ENCODE measurements at places on chromosomes 16 and 17. TPM values are rescaled to one million over a fixed set of nuclear protein-coding genes. Genes with fewer than 3 reads are reported as not detected.

SHBG gene
- total RNA-seq, result not detected

TBX4 gene
- not detected for total RNA-seq

KRT24 gene
- total RNA-seq, result not detected

MYOCD gene
- total RNA-seq, result not detected

TNFRSF17 gene
- not detected for total RNA-seq

CDT1 gene
- total RNA-seq, result 106 TPM

MPV17L gene
- total RNA-seq, result 0.18 TPM

IRF8 gene
- 22.0 TPM for total RNA-seq

PIK3R6 gene
- total RNA-seq, result 0.18 TPM

DNA sequence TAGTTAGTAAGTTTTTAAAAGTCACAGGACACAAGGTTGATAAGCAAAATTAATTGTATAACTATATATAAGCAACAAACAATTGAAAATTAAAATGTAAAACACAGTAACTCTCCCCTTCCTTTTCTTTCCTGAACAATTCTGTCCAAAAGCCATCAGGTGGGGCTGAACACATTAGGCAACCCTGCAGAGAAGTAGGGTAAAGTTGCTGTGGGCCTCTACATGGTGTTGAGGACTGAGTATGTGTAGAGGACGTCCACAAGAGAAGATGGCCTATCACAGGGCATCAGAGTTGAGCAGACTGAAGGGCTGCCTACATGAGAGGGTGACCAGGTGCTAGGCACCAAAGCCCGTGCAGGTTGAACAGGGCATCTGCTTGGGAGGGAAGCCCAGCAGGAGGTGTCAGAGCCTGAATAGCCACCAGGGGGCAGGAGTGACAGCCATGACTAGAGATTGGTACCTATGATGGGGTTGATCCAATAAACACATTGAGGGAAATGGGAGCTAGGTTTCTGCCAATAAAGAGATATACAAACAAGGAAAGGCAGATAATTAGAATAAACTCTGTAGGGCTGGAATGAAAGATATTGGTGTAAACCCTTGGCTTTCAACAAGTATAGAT, 415.1 kb downstream of the NPIPA8 start:
- DNase-seq, result peak; percentile 7

DNA sequence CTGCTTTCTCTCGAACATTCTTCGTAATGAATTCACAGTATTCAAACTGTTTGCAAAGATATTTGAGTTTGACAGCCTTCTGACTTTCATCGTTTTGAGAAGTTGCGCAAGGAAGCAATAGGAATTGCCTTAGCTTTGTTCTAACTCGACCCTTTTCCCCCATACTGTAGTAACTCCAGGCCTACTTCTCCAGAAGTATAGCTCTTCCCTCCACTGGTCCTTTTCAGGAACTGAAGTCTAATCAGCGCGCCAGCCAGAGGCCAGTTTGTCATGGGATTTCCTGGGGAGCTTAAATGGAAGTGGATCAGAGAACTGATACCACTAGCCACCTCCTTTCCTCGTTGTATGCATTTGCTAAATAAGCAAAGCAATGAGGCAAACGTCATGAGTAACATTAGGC, 27.9 kb downstream of the CDR2 start:
- no peak for DNase-seq

- DNase-seq, result no peak
These were observed 1.8 kb upstream of the TENT4B start for GRCh38 chr16:50151322-50151721.

DNA sequence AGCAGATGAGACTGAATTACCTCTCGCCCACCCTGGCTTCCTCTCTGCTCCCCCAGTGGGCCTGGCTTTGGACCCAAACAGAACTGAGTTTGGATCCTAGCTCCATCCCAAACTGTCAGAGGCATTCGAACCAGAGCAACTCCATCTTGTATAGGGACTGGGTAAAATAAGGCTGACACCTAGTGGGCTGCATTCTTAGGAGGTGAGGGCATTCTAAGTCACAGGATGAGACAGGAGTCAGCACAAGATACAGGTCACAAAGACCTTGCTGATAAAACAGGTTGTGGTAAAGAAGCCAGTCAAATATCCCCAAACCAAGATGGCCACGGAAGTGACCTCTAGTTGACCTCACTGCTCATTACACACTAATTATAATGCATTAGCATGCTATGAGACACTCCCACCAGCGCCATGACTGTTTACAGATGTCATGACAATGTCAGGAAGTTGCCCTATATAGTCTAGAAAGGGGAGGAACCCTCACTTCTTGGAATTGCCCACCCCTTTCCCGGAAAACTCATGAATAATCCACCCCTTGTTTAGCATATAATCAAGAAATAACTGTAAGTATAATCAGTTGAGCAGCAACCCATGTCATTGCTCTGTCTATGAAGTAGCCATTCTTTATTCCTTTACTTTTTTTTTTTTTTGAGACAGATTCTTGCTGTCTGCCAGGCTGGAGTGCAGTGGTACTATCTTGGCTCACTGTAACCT, 44.4 kb downstream of the LYRM1 start:
- DNase-seq, result no peak

- DNase-seq, result peak; percentile 14
These were observed 56.2 kb downstream of the PRMT7 start for GRCh38 chr16:68367030-68367429.

GRCh38 chr16:75081179-75081859, 35.3 kb downstream of the LDHD start:
- DNase-seq, result no peak

- DNase-seq, result no peak
These were observed 70.3 kb downstream of the NFATC3 start for GRCh38 chr16:68155425-68155824.

GRCh38 chr17:31584438-31585279, 193.2 kb downstream of the RAB11FIP4 start:
- no peak for DNase-seq

DNA sequence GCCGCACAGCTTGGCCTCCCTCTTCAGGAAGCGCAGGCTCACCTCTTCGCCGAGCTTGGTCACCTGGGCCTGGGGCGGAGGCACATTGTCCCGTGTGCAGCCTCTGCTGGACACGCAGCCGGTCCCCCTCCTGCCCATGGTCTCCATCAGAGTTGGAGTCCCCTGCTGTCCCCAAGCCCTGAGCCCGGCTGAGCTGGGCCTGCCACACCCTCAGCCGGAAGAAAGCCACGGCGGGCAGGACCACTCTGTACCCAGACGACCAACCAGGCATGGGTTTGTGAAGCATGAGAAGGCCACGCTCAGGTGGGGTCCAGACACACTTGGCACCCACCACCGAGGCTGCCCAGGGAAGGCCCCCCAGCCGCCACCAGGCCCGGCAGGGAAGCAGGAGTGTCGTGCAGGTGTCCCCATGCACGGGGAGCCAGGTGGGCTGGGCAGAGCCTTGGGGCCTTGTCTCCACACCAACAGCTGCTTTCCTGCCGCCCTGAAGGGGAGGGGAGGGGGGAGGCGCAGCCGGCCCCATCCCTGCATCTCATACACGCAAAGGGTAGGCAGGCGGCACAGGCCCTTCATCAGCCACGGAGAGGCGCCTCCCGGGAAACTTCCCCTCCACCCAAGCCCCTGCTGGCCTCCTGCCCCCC, 5.2 kb downstream of the CCDC154 start:
- DNase-seq, result no peak

GRCh38 chr16:57502048-57502775, 15.9 kb upstream of the DOK4 start:
- no peak for DNase-seq

- DNase-seq, result no peak
These were observed 48.0 kb downstream of the TEKT5 start for GRCh38 chr16:10646581-10647263.

DNA sequence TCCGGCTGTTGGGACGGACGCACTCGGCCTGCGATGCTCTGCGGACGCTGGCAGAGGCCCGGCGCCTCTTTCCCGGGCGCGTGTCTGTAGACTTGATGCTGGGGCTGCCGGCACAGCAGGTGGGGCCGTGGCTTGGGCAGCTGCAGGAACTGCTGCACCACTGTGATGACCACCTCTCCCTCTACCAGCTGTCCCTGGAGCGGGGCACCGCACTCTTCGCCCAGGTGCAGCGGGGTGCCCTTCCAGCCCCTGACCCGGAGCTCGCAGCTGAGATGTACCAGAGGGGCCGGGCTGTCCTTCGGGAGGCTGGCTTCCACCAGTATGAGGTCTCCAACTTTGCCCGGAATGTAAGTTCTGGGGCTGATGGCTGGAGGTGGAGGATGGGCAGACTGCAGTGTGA, 3.5 kb downstream of the RSAD1 start:
- no peak for DNase-seq

DNA sequence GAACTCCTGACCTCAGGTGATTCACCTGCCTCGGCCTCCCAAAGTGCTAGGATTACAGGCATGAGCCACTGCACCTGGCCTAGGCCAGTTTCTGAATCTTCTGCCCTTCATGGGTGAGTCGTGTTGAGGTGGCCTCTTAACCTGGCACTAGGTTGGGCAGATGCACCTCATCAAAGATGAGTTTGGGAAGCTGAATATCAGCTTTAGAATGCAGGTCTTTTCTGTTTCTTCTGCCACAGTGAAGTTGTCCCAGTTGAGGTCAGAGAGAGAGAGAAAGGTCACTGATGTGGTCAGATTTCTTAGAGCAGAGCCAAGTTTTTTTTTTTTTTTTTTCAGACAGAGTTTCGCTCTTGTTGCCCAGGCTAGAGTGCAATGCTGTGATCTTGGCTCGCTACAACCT, 111.3 kb upstream of the WSCD1 start:
- DNase-seq, result no peak

DNA sequence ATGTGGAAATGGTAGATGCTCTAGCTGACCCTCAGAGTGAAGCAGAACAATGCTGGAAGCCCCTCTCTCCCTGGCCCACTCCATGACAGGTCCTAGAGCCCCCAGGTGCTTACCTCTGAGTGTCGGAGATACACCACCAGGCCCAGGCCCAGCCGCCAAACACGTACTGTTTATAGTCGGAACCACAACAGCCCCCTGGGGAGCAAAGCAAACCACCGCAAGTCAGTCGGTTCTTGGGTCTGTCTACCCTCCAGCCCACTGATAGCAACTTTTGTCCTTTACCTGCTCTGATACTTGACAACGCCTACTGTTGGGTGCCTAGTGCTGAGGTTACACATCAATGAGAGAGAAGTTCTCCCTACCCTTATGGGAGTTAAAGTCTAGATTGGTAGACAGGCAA, 8.7 kb downstream of the FLOT2 start:
- DNase-seq, result no peak

- no peak for DNase-seq
These were observed 27.2 kb downstream of the HEATR9 start for GRCh38 chr17:35841505-35841904.

GRCh38 chr16:11297492-11298142, 16.5 kb upstream of the PRM1 start:
- peak; percentile 74 for DNase-seq

GRCh38 chr17:41538565-41538991, 10.5 kb upstream of the KRT19 start:
- no peak for DNase-seq

- DNase-seq, result no peak
These were observed 29.8 kb downstream of the CDC27 start for GRCh38 chr17:47159315-47159714.

DNA sequence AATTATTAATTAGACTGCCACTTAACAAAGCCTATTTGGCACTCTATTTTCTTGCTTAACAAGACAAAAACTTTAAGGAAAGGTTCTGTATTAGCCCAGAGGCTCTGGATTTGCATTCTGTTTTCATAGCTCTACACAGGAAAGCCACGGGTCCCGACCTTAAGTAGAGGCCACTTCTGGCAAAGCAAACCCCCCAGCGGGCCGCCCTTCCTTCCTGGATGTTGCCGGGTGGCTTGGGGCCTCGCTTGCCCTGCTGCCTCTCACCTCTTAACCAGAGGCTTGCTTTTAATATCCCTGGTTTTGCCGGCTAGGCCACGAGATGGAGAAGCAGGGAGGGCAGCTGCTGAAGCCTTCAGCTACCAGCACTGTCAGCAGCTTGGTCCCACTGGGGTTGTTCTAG, 4.4 kb downstream of the RTN4RL1 start:
- no peak for DNase-seq

GRCh38 chr17:32914181-32914580, 13.8 kb upstream of the TMEM98 start:
- no peak for DNase-seq

DNA sequence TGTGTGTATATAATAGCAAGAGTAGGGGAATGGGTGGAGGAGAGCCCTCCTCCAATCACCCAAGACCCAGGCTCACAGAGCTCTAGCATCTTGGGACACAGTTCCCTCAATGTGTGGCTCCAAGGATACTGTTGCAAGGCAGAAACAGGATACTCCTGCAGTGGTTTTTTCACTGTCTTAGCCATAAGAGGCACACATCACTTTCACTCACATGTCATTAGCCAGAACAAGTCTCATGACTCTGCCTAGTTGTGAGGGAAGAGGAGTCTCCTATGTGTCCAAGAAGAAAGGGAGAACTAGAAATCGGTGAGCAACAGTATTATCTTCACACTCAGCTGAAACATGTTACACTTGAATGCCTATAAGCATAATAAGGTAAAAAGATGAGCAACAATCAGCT, 11.1 kb upstream of the NUDT7 start:
- DNase-seq, result no peak

DNA sequence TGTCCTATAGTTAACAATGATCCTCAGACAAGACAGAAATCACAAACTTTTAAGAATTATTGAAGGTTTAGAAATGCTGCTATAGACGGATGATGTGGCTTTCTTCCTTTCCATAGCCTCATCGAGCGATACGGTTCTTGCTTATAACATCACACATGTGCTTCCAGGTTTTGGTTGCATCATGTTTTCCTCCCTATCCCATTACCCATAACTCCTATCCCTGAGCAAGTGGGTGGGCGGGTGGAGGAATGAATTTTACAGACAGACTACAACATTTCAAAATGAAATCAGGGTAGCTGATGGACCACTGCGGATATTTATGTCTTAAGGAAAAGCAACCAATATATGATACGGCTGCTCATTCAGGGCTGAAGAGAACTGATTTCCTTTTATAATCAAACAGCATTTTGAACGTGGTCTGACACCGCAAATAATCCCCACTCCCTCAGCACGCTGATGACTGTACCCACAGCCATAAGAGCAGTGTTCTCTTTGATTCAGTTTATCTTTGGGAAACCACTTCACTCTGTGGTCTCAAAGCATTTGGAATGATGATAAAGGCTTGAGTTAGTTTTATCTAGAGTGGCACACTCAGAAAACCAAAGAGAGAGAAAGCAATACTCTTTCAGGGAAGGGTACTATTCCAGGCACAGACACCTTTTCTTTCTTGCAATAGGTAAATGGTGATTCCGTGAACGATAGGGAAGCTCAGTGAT, 4.6 kb upstream of the AKTIP start:
- no peak for DNase-seq

GRCh38 chr16:7315813-7316212, 16.8 kb upstream of the RBFOX1 start:
- DNase-seq, result no peak

Data from CD8-positive, alpha-beta memory T cell (primary cell).